ENCODE measurements at places on chromosomes 2 and 18. TPM values are rescaled to one million over a fixed set of nuclear protein-coding genes. Genes with fewer than 3 reads are reported as not detected.

DNA sequence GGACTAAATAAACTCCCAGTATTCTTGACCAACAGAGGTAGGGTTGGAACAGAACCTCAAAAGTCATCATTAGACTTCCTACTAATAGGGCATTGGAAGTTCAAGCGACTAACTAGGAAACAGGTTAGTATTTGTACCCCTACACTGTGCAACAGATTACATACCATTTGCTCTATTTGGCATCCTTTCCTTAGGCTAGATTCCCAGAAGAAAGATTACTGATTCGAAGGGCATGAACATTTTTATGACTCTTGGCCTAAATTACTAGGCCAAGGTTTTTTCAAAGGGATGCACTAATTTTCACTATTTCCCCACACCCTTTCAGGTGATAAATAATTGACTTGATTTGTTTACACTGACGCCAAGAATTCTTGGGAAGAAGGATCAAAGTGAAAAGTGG is 104.8 kb upstream of the CYP1B1 start:
- no peak for DNase-seq

DNA sequence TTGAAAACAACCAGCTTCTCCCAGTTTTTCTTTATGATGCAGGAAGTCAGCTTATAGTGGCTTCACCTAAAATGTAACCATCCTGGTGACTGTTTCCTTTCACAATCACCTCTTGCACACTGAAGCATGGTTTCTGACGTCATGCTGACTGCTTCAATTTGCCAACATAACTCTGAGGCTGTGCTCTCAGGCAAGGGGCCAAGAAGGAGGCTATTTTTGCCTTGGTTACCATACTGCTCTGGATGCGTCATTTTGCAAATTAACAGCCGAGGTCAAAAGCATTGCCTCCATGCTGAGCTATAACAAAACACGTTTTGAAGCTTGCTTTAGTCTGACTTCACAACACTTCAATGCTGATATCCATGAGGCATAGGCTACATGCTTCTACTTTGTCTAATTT is 397.8 kb downstream of the METTL4 start:
- DNase-seq, result no peak

DNA sequence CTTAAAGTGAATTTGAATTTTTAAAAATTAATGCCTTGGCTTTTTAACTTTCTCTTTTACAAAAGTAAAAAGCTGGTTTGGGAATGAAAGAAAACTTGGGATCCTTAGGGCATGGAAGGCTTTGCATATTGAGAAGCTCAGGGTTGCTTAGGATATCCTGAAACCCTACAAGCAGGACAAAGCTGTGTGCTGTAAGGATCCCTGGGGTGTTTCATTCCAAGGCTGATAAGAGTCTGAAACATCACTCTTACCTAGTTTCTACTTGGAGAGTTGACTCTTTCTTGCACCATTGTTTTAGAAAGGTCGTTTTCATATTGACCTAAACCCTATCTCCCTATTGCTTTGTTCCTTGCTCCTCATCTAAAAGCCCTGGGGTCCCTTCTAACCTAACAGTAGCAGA is 325.9 kb upstream of the NT5C1B start:
- DNase-seq, result no peak

SLC5A7 gene
- polyA plus RNA-seq, result 0.53 TPM

DNA sequence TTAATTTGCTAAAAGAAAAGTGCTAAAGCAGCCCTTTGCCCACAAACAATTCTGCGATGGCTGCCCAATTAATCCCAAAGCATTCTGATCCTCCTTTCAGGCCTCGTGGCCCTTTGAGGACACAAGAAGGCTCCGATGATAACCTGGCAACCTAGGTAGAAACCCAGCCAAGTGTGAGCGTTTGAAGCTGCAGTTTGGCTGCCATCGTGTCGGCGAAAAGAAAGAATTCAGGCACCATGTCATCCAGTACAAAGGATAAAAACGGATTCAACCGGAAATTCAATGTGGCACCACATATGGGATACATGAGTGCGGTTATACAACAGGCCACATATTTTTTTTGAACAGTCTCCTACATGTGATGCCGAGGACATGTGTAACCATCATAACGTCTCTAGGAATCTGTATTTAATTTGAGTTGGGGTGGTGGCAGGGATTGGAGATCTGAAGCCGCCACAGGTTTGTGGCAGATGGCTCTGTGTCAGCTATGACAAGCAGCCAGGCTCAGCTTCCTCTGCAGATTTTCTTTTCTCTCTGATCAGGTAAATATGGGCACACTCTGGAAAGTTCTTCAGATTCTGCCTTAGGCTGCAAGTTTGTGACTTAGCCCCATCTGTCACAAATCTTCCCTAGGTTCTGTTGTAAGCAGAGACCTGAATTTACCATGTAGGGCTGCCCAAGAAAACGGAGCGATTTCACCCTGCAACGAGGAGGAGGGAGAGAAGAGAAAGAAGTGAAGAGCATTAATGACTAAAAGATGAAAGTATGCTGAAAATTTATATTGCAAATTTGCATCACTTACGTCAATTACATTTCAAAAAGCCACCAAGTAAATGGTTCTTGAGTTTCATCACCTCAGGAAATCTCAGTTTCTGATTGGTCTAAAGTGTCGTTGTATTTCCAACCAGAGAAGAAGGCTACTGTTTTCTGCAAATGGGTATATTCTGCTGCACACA is 573.2 kb downstream of the ZEB2 start:
- no peak for DNase-seq

- no peak for DNase-seq
Observed at GRCh38 chr2:127589841-127590240, 54.4 kb downstream of the MYO7B start.

SH3RF3 gene
- polyA plus RNA-seq, result 5.6 TPM
